Posterior vena cava (tissue), 2 donors: ENCODE measurements at places on chromosomes 2 and 18. TPM values are rescaled to one million over a fixed set of nuclear protein-coding genes. Genes with fewer than 3 reads are reported as not detected.

The SLC4A5 gene
- 5.3 TPM for total RNA-seq

The SERPINB4 gene
- not detected for total RNA-seq

The LCT gene
- 0.05 TPM for total RNA-seq

The DPP10 gene
- total RNA-seq: not detected

The KYNU gene
- total RNA-seq: 3.0 TPM

The TTR gene
- total RNA-seq: not detected

- no peak for DNase-seq
These were observed 19.0 kb upstream of the NPAS2 start for GRCh38 chr2:100800915-100801314.

DNA sequence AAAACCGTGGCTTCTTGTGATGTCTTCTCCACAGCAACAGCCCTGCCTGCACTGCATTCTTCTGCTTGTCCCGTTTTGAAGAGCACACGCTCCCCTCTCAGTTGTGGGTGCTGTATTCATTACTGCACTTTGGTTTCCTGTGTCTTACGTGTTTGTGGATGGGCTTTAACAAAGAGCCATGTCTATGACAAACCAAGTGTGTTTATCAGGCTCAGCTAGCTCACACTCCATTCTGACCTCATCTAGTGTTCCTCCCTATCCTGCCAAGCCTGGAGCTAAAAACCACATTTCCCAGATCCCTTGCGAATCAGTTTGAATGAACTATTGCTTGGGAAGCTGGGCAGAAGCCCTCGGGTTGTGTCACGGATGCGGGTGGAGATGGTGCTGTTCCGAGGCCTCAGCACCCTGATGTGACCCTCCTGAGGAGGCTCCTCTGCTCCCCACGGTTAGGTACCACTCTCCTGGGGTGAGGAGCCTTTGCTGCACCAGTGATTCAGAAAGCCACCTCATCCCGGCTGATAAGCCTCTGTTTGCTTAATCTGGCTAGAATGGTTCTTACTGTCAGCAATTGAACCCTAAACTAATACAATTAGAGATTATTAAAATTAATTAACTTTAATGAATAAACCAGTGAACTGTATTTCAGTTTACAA is 116.5 kb downstream of the GALR1 start:
- DNase-seq: no peak

DNA sequence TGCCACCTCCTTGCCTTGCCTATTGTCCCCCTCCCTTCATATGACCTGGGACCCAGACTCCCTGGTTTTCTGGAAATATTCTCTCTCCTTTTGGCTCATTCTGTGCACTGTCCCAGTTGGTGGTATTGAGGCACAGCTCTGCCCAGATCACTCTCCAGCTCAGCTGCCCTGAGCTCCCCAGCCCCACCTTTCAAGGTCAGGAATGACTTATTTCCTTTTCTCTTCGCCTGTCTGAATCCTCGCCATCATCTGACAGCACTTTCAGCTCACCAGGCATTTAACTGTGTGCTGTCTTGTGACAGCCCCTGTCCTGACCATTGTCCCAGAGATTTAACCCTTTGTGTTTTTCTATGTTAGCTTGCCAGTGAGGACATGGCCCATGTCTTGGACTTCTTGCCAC is 133.0 kb downstream of the MSH2 start:
- DNase-seq: no peak

DNA sequence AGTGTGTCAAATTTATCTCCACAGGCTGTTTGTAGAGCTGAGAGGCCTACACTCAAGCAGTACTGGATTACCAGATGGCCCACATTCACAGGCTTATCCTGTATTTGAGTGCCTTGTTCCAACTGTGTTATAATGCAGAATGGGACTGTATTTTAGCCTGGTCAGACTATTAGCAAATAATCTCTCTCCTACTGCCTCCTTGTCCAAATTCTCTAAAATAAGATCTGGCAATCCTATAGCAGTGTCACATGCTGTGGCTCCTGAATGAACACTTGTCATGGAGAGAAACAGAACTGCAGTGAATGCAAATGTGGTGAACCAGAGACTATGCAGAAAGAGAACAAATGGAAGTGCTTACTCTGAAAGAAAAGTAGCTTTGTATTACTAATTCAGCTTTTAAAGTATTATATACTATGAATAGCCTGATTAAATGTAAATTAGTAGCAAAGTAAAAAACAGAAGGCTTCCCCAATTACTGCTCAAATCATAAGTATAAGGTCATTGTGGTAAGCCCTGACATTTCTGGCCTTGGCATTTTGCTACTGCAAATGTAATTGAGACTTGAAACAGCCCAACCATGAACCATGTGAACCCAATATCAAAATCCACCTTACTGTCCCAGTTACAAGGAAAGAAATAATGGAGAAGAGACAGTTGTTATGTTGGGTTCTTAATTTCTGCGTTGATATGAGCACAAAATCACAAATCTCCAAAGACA is 80.0 kb downstream of the MAP4K3 start:
- DNase-seq: no peak

DNA sequence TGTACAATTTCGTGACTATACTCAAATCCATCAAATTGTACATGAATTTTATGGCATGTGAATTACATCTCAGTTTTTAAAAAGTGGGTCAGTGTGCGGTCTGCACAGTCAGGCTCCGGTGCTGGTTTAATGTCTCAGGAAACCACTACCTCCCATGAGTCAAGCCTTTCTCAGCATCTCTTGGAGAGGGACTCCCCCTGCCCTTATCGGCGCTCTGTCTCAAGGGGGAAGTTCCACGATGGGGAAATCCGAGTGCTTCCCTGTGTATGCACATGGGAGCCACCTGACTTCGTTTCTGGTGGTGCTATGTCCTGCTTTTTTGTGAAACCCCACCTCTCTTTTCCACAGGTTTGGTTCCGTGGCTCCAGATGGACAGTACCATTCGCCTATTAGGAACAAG is 72.5 kb downstream of the ACOXL start:
- DNase-seq: no peak

DNA sequence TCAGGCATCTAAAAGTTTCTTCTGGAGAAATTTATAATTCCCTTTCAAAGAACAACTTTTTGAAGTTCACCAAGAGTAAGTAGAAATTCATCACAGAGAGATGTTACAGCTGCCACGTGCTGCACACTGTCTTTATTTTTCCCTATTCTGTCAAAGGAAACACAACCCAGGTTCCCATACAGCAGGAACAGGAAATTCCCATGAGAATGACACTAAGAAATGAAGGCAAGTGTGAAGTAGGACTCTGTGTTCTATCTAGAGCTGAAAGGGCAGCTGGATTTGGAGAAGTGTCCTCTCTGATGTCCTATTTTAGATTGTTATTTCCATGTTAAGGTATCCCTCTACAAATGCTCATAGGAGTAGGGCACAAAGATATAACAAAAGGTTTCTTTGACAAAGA is 58.8 kb downstream of the PID1 start:
- no peak for DNase-seq

GRCh38 chr2:121059651-121060649 is 225.1 kb downstream of the TFCP2L1 start:
- peak; percentile 52 for DNase-seq

GRCh38 chr2:156539086-156539860 is 103.1 kb downstream of the GPD2 start:
- DNase-seq: no peak

DNA sequence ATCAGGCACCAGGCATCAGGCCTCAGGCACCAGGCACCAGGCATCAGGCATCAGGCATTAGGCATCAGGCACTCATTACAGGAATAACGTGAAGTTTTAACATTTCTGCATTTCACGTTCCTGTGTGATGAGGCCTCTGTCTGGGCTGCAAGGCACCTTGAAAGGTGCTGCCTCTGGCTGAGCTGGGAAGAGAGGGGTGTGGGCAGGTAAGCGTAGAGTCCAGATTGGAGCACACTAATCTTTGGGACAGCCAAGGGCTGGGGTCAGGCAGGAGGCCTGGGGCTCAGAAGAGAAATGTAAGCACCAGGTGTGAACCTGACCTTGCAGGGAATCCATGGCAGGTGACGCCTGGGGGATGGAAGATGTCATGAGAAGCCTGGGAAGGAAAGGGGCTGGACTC is 25.3 kb upstream of the SNTG2 start:
- no peak for DNase-seq

DNA sequence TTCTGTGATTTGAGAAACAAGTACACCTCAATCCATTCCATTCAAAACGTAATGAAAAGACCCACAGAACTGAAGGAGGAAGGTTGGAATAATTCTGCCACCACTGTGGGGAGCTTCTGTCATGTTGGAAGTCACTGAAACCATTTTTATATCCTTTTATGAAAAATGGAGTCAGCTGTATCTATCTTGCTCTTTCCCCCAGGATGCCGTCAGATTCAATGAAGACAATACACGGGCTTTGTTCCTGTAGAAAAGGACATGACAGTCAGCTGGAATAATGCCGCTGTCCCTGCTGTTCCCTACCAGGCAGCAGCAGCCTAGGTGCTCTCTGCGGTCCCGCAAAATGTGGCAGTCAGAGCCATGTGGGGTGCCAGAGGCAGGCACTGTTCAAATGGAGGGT is 52.5 kb upstream of the APCDD1 start:
- DNase-seq: no peak

DNA sequence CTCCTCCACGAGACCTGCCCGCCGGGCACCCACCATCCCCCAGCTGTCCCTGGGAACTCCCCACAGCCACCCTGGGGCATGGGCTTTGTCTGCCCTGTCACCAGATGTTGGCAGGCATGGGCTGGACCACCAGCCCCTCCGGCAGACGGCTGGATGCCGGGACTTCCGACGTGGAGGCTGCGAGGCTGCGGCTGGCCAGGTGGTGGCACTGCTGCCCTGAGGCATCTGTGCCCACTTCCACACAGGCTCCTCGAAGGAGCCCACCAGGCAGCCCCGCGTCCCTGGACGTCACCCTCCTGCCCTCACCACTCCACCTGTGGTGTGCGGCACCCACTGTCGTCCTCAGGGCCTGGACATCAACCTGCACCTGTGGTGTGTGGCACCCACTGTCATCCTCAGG is 319.9 kb upstream of the SALL3 start:
- DNase-seq: peak; percentile 74

DNA sequence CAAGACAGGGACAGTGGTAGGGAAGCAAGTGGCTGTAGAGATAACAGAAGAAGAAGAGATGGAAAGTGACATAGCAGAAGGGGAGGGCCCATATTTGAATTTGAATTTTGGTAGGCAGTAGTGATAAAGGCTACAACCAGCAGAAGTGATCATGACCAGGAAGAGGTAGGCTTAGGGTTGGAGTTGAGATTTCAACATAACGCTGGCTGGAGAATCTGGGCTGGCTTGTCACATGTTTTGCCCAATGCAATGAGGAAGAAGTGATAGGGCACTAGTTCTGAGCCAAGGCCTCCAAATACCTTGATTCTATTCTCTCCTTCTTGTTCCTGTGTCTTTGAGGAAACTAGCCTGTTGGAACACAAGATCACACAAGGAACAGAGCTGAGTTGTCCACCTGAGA is 69.4 kb downstream of the SCG2 start:
- no peak for DNase-seq

DNA sequence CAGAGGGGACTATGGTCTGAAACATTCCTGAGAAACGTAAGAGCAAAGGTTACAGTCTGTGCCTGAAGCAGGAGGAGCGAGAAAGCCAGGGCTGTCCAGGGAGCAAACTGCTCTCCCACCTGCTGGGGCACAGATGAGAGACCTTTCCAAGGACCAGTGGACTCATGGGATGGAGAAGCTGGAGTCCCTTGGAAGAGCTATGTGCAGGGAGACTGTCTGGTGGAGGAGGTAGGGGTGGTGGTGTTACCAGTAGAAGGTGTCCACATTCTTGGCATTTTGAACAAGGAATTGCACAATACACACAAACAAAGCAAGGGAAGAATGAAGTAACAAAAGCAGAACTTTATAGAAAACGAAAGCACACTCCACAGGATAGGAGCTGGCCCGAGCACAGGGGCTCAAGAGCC is 97.9 kb upstream of the CYRIA start:
- no peak for DNase-seq

DNA sequence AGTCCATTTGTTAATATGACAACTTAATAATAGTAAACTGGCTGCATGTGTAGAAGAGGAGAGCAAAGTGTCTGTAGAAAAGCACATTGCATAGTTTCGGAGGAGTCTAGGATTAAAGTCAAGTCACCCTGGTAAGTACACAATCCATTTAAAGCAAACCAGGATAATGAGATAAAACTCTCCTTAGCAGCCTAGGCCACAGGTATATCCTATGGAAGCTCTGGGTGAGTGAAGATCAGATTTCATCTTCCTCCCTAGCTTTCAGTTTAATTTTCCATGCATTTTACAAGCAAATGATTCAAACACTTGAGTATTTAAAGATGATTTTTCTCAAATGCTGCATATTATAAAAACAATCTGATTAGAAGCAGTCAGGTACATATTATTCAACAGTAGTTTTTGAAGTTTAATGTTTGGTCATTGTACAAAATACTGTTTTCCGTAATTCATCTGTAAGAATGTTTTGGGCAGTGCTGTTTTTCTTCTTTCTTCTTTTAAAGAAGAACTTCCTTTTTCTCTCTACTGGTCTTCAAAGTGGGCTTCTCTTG is 10.2 kb downstream of the CERS6 start:
- DNase-seq: no peak

DNA sequence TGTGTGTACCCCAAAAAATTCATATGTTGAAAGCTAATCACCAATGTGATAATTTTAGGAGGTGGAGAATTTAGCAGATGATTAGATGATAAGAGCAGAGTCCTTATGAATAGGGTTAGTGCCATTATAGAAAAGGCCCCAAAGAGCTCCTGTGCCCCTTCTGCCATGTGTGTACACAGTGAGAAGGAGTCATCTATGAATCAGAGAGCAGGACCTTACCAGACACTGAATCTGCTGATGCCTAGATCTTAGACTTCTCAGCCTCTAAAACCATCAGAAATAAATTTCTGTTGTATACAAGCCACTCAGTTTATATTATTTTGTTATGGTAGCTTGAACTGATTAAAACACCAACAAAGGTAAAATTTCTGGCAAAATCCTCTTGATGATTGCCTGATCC is 560.0 kb upstream of the CDH2 start:
- no peak for DNase-seq

DNA sequence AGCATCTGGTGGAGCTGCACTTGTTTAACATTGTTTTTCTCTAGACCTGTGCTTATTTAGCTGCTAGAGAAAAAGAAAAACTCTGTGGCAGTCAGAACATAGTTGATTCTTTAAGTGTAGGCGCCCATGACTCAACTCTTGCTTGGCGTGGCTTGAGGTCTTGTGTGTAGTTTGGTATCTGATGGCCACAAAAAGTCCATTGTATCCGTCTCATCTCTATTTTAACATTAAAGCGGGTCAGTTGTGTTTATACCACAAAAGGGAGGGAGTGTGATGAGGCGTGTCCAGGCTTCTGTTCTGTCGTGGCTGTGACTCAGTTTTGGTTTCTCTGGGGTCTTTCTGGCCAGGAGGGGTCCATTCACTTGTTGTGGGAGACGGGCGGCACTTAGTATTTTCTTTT is 24.2 kb upstream of the UGT1A8 start:
- no peak for DNase-seq

GRCh38 chr2:120552800-120553481 is 182.7 kb upstream of the GLI2 start:
- peak; percentile 91 for DNase-seq
